ENCODE measurements at places on chromosomes 6 and 20. TPM values are rescaled to one million over a fixed set of nuclear protein-coding genes. Genes with fewer than 3 reads are reported as not detected.

ANKRD66 gene
- total RNA-seq, result not detected

PREX1 gene
- 10.3 TPM for total RNA-seq

COL10A1 gene
- not detected for total RNA-seq

DNA sequence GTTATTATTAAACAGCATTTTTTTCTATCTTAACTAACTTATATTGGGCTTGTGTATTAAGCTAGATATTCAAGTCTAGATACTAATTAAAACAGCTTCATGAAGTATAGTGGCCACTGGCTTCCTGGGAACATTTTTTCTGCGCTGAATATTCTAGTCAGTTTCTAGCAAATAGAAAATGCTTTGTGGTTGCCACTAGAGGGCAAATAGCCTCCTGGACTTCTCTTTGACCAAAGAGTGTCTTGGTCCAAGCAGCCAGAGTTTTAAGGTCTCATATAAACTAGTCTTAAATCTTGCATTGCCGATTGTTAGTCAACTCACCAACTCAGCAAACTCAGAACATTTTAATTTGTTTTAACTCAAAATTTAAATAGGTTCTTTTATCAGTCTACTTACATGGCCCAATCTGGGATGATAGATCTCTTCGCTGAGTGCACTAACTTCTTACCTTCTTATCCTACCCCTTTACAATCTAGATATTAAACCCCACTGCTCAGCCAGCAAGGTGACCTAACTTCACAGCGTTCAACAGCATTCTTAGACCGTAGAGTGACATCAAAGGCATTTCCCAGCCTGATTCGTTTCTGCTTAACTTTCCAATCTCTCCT, 24.6 kb upstream of the ID4 start:
- peak; percentile 66 for DNase-seq

- DNase-seq, result no peak
Measured at GRCh38 chr6:143426026-143426425, 24.5 kb downstream of the ADAT2 start.

DNA sequence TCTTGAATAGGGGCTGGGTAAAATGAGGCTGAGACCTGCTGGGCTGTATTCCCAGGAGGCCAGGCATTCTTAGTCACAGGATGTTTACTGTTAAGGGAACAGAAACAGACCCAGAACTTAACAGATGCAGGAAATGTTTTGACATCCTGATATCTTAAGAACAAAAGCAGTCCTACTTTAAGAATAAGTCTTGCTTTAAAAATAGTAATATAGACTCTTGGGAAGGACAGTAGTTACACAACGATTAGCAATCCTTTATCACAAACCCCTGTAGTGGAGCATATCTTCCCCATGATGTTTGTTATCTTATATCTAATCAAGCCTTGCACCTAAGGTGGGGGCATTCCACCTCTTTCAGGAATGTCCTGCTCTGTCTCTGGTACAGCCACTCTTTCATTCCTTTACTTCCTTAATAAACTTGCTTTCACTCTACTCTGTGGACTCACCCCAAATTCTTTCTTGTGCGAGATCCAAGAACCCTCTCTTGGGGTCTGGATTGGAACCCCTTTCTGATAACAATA, 493.7 kb upstream of the SULF2 start:
- no peak for DNase-seq

GRCh38 chr20:19404826-19405225, 192.4 kb downstream of the SLC24A3 start:
- DNase-seq, result no peak

DNA sequence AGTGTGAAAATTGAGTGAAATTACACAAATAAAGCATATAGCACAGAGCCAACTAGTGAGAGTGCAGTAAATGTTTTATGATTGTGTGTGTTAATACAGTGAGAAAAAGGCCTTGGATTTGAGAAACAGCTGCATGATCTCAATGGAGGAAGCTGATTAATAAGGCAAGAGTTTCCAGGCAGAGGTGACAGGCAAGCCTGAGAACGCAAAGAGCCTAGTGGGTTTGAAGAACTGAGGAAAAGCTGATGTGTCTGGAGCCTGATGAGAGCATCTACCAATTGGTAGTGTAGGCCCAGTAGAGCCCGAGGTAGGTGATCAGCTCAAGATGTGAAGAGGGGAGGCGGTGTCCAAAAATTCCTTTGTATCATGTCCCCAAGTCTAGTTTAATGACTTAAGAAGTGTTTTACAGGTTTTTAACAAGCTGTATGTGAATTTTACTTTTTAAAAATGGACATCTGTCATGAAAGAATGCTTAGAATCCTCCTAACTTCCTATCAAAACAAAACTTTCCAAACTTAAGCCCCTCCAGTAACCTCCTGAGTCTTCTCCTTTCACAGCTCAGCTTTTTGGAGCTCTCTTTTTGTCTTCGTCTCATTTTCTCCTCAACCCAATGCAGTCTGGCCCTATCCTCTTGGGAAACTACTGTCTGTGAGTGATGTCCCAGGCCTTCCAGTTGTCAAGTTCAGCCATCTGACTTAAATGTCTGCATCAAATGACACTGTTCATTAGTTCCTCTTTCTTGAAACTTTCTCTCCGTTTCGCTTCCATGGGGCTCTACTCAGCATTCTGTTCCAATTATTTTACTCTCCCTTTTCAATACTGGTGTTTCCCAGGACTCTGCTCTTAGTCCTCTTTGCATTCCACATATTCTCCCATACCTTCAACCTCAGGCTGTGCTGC, 1.2 kb downstream of the CDC40 start:
- DNase-seq, result no peak

GRCh38 chr20:33262658-33263065, 20.4 kb upstream of the BPIFB1 start:
- DNase-seq, result peak; percentile 85

DNA sequence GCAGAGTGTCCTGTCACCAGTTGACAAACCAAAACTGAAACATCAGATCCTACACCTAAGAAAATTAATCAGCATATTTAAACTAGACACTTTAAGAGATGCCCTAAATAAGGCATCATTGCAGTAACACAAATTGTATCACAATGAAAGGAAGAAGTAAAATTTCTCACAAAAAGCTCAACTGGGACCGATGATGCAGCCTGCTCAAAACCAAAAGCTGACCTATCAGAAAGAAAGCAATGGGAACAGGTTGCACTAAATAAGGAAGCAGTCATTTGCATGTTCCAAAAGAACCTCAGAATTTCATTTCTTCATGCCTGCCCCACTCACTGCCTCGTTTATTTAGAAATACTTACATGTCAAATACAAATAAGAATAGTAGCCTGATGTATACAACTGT, 12.1 kb downstream of the HIVEP2 start:
- DNase-seq, result no peak

DNA sequence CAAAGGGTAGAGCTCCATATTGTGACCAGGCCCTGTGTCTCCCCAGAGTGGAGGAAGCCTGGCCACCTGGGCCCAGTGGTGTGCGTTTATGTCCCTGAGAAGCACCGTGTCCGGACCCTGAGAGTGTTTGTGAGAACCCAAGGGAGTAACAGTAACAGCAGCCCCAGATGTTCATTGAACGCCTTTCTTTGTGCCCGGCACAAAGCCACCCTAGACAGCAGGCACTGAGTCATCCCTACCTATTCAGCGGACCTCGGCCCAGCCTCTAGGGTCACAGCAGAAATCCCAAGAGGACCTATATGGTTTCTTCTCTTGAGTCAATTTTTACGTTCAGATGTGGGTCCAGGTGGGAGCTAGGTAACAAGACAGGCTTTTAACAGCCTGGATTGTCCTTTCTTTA, 24.5 kb downstream of the BCAS4 start:
- DNase-seq, result no peak

DNA sequence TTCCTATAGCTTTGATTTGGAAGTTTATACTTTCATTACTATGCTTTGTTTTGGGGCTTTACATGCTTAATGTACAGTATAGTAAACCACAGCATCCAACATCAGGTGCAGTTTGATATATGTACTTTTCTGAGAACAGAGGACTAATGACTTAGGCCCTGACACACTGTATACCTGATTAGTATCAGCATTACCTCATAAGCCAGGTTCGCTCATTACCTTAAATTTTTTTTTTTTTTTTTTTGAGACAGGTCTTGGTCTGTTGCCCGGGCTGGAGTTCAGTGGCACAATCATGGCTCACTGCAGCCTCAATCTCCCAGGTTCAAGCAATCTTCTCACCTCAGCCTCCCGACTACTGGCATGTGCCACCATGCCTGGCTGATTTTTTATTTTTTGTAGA, 28.4 kb downstream of the CD109 start:
- no peak for DNase-seq

- no peak for DNase-seq
Measured at GRCh38 chr6:13914351-13914750, 10.4 kb upstream of the RNF182 start.

DNA sequence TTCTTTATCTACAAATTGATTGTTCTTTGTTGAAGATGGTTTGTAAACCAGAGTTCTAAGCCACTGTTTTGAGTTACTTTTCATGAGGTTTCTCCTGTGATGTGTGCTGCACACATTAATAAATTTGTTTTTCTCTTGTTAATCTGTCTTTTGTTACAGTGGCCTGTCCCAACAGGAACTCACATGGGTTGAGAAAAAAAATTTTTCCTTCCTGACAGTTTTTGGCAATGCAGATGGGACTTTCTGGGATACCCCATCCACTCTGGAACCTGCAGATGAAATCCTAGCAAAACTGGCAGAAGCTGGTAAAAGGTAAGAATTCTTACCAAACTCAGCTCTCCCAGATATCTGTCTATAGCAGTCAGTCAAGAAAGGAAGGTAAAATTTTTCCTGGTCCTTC, 88.1 kb downstream of the CEP162 start:
- no peak for DNase-seq

- DNase-seq, result peak; percentile 47
Measured at GRCh38 chr20:34300809-34301586, 2.2 kb downstream of the AHCY start.

DNA sequence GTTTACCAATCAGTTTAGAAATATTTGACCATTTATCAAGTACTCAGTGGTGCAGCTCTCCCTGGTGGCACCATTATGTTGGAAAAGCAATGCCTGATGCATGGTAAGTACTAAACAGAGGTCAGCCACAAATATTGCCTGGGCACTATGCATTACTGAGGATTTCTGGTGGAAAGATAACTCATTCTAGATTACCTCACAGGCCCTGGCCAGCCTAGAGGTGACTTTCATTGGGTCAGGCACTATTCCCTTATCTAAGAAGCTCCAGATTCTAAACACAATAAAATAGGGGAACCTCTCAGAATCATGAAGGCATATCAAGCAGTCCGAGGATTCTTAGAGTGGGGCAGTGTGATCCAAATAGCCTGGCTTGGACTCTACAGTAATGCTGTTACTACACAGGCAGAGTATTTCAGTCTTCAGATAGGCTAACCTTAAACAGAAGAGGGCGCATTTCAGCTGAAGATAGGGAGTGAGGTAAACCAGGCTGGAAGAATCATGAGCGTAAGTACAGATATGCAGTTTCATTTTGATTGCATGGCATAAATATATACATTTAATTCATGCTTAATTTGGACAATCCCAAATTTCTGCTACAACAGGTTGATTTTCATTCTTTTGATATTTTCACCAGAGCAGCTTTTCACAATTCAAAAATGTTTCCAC, 12.1 kb downstream of the LGSN start:
- DNase-seq, result peak; percentile 66
